Hematopoietic multipotent progenitor cell treated with erythropoietin and hydrocortisone succinate and interleukin-3 and kit ligand, for 15 days (in vitro differentiated cells): ENCODE measurements at places on chromosomes 5 and 9.

DNA sequence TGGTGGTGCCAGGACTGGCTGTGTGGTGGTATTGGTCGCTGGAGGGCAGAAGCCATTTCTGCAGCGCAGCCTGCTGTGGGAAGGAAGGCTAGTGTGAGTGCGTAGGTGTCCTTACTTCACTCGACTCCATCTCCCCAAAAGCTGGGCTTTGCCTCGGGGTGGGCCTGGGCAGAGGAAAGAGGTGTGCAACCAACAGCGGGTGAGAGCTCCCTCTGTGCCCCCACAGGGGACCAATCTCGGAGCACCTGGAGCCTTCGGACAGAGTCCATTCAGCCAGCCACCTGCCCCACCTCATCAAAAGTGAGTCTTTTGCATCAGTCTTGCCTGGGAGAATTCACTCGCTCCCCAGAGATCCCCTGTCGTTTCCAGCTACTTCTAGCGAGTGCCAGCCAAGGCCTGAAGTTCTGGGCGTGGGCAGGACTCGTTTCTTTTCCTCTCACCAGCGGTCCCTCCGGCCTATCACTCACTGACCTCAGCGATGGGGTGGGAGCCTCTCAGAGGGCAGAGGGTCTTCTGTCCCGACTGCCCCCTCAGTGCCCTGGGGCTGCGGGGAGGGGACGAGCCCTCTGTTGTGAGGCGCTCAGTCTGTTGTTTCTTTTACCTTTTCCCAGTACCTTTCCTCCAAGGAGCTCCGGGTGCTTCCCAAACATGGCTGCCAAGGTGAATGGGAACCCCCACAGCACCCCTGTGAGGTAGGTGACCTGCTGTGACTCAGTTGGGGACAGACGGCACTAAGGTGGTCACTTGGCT, 32.9 kb upstream of the PRDM12 start:
- DNase-seq, result no peak

DNA sequence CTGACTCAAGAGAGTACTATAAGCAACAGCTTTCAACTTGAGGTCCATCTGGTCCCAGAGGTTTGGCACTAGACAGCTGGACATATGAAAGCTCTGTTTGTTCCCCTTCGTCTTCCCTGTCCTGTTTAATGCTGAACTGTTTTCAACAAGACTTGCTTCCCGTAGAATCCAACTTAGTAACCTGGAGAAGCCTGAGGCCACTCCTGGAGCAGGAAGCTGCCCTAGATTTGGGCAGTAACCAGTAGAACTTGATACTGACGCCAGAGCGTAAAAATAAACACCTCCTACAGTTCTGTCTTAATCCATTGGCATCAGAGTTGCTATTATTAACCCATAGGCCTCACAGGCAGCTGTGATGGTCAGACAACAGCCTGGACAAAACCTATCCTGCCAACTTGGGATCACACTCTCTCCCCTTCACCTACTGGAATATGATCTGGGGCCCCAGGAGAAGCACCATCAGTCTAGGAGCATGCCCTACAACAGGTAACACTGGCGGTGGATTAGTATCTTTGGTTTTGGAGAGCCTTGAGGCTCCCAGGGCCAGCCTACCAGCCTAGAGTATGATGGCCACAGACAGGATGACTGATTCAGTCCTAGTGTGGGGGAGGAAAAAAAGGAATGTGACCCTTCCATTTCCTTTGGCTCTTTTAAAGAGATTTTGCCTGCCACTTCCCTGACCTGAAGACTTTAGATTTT, 29.2 kb downstream of the RUSC2 start:
- DNase-seq, result no peak

GRCh38 chr5:128111818-128112448, 28.4 kb downstream of the SLC12A2 start:
- no peak for DNase-seq

GRCh38 chr5:152170350-152170749, 234.7 kb downstream of the NMUR2 start:
- DNase-seq, result no peak

DNA sequence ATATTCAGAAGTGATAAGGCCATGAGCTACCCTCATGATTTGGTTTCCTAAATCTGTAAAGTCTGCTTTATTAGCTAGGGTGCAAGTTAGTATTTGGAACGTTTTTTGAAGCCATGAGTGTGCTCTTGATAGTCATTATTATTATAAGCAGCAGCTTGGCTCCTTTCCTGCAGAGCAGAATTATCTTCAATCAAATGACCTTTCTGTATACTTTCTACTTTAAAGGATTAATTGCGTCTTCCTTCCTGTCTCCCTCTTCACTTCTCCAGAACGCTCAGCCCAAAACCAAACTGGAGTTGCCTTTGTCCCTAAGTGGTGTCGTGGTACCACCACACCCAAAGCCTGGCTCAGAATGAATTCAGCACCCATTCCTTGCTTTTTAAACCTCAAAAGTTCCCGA, 211.3 kb downstream of the ARHGAP26 start:
- no peak for DNase-seq

GRCh38 chr5:179534431-179534830, 15.9 kb upstream of the RUFY1 start:
- DNase-seq, result no peak
